AG20443 (cell line): ENCODE measurements at places on chromosomes 1 and 21.
A peak's percentile ranks its signal among the peaks of the same experiment; 100 is the strongest.

GRCh38 chr1:7703321-7704213 is 67.5 kb upstream of the VAMP3 start:
- DNase-seq: no peak

DNA sequence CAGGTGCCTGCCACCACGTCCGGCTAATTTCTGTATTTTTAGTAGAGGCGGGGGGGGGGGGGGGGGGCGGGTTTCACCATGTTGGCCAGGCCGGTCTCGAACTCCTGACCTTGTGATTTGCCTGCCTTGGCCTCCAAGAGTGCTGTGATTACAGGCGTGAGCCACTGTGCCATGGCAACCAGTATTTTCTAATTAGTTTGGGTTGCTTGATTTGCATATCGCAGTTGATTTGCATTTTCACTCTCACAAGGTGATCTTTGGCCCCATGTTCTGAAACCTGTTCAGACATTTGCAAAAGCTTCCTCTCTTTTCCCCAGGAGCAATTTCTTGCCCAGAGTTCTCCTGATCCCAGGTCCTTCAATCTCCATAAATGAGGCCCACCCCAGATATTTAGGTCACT is 1.7 kb downstream of the TOR3A start:
- no peak for DNase-seq

GRCh38 chr1:223269006-223269405 is 95.0 kb downstream of the SUSD4 start:
- no peak for DNase-seq

DNA sequence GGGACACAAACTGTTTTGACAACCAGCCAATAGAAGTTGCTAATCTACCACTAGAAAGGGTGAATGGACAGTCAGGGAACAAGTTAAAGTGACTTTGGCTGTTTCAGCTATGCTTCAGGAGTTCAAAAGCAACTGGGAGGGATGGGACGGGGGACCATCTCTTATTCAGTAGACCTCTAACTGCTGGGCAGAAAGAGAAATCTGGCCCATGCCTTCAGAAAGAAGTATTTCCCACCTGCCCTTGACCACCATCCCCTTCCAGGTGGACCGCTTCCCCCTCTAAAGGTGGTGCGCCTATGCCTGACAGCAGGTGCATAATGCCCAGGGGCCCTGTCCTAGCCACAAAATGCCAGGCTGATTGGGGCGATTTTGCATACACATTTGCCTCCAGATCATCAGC is 5.2 kb downstream of the ITPKB start:
- no peak for DNase-seq

GRCh38 chr1:19643602-19644394 is at the start of gene NBL1:
Gene NBL1 (plus strand): TSS chr1:19644311. CDS start chr1:19655031, 10,720 bp downstream.
- DNase-seq: peak; percentile 93

DNA sequence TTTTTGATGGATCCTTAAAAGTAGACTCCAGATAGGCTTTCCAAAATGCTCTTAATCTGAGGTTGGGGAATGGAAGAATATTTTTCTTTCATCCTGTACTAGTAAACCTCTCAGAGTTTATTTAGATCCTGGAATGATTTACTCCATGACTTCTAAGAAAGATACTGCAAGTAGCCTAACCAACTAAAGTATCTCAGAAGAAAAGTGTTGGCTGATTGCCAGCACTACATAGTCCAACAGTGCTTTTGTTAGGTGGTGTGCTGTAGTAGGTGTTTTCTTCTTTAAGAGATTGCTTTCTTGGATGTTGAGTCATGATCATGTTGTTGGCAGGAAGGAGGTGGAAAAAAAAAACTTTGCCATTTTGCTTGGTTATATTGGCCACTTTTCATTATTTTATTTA is 119.8 kb downstream of the OSBPL9 start:
- peak; percentile 11 for DNase-seq

GRCh38 chr1:77776007-77776700 is 3.3 kb upstream of the MIGA1 start:
- DNase-seq: no peak

GRCh38 chr1:233599542-233600073 is 14.3 kb upstream of the KCNK1 start:
- DNase-seq: no peak

DNA sequence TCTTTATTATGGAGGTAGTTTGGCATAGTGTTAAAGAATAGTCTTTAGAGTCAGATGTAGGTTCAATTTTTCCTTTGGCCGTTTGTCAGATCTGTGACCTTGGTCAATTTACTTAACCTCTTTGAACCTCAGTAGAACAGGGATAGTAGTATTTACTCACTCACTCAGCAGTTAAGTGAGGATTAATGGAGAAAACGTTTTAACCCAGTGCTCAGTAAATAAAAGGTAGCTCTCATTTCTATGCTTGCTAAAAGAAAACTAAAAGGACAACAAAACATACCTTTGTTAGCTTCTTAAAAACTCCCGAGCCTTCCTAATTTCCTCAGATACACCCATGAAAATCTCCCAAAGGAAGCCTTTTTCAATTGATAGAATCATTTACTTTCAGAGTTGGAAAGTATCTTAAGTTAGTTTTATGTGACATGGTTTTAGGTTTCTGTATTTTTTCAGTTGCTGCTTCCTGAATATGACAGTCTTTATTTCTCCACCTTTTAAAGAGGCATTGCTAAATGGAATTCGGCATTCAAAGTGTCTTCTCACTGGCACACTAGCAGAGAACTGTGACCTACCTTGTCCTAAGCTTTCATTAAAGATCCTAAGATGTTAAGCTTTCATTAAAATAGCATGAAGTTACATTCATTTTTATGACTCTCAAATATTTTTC is 7.8 kb downstream of the ABCD3 start:
- DNase-seq: no peak

DNA sequence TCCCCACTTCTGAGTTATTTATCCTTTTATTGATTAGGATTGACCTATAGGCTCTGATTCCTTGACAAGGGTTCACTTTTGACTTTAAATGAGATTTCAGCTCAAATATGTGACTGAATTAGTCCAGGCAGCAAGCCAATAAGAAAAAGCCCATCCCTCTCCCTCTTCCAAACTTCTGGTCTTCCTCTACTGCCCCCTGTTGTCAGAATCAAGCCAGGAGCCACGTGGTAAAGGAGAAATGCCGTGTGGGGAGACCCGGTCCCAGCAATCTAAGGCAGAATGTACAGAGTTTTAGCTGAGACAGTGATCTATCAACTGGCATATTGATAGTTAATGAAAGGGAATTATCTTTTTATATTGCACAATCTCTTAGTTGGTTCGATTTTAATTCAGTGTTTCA is 5.2 kb downstream of the ADAMTS5 start:
- DNase-seq: no peak

- no peak for DNase-seq
These were observed 444.2 kb downstream of the GPATCH2 start for GRCh38 chr1:217186664-217187063.

DNA sequence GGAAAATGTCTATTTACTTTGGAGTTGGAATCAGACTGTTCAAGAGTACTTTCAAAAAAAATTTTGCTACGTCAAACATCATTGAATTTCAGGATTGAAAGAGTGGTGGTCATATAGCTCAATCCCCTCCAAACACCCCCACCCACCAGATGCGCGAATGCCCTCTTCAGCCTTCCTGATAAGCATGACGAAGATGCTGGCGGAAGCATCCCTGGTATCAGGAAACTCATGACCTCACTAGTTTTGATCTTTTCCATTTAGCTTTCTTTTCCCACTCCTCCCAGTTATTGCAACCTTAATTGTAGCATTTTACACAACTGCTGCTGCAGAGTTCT is 104.4 kb downstream of the LEPR start:
- no peak for DNase-seq

GRCh38 chr1:161019751-161020495 is 1.0 kb downstream of the F11R start:
- DNase-seq: peak; percentile 21

DNA sequence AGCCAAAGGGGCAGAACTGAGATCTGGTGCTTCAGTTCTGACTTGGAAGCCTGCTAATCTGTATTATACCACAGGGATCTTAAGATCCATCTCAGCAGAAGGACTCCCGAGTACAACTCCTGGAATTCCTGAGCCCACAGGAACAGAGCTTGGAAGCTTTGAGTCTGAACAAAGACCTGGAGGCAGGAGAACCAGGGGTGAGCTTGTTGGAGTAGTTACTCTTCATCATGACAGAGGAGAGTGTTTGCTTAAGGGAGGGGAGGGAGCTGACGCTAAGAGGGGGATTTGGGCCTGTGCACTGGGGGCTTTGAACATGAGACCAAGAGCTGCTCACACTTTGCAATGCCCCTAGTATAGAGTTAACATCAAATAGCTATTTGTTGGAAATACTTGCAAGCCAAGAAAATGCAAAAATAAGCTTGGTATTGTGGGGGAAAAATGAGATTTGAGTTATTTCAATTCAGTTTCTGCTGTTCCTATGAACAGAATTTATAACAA is 41.1 kb upstream of the TRABD2B start:
- no peak for DNase-seq

DNA sequence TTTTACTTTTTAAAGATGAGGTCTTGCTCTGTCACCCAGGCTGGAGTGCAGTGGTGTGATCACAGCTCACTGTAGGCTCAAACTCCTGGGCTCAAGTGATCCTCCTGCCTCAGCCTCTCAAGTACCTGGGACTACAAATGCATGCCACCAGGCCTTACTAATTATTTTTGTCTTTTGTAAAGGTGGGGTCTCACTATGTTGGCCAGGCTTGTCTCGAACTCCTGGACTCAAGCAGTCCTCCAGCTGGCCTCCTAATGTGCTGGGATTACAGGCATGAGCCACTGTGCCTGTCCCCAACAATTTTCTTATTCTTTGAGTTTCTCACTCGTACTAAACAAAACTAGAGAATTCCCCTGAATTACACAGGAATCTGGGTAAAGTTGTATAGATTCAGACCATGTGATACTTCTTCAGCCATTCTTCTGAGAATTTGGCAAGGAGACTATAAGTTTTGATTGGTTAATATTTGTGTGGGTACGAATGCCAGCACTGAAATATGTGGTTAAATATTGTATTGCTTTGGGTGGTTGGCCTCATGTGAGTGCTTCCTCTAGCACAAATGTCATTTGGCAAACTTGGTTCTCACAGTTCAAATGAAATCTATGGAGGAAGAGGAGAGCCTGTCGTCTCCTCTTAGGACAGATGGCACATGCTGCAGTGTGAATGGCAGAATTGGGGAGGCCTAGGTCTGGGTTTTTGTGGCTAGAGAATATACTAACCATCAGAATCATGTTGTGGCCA is 104.9 kb downstream of the RUNX1 start:
- no peak for DNase-seq

DNA sequence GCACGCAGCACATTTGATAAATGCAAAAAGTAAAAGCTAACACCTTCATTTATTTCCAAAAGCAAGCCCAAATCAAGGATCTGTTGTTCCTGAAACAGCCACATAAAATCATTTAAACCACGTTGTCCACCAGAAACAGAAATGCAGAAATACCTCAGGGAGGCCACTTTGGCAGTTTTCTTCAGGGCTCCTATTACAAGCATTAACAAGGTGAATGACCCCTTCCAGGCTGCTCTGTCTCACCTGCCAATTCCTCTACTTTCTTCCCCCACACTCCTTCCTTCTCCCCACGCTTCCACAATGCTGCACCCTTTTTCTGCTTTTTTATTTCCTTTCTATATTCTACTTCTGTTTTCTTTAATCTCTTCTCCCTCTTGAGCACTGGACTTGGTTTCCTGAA is 55.0 kb upstream of the PTGFRN start:
- DNase-seq: no peak

GRCh38 chr1:224900062-224900630 is 29.3 kb upstream of the DNAH14 start:
- no peak for DNase-seq

- DNase-seq: no peak
These were observed 4.4 kb downstream of the HAX1 start for GRCh38 chr1:154276797-154277196.

DNA sequence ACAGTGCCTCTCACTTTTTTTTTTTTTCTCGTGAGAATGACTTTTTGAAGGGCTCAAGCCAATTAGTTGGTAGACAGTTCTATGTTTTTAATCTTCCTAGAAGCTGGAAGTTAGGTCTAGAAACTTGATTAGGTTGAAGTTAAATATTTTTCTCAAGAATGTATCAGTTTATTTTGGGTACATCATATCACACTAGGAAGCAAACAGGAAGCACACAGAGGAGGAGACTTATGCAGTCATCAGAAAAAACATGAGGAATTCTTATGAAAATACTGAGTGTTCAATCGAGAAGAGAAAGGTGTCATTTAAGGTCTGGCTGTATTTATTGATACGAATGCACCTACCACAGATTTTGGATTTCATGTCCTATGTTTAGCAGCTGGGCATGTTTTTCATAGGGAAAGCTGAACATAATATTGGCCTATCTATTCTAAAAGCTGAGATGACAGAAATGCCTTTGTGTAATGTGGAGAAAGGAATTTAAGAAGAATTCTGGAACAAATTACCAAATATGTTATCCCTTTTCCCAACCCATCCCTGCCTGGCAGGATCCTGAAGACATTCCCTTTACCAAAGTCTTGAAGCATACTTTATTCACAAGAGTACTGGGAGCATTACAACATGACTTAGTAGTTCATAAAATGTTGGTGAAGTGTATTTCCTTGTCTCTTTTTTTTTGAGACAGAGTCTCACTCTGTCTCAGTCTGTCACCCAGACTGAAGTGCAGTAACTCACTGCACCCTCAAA is 17.5 kb upstream of the ZFP69B start:
- peak; percentile 38 for DNase-seq

- DNase-seq: no peak
These were observed 91.3 kb downstream of the UCHL5 start for GRCh38 chr1:192967901-192968300.

GRCh38 chr1:215018555-215018954 is 64.0 kb upstream of the KCNK2 start:
- peak; percentile 25 for DNase-seq

GRCh38 chr1:38046333-38046883 is at the start of gene POU3F1:
Gene POU3F1 (minus strand): TSS chr1:38046793. CDS start chr1:38046743, 50 bp downstream.
- no peak for DNase-seq

GRCh38 chr1:168236836-168237611 is 11.2 kb downstream of the SFT2D2 start:
- DNase-seq: no peak

- DNase-seq: no peak
These were observed 38.7 kb downstream of the SLC9A1 start for GRCh38 chr1:27116232-27116631.

- DNase-seq: no peak
These were observed 28.4 kb upstream of the PADI1 start for GRCh38 chr1:17176306-17177061.

GRCh38 chr1:167792188-167792565 is 70.4 kb downstream of the MPZL1 start:
- DNase-seq: no peak

- DNase-seq: no peak
These were observed 7.0 kb upstream of the LPAR3 start for GRCh38 chr1:84899969-84900368.
